Jurkat, Clone E6-1 (cell line): ENCODE measurements at places on chromosomes 7 and 10.

- no peak for DNase-seq
Observed at GRCh38 chr7:134819401-134819800, 40.0 kb downstream of the CALD1 start.

GRCh38 chr7:64625114-64626082, 40.5 kb upstream of the ZNF107 start:
- DNase-seq: peak; percentile 39

- no peak for DNase-seq
Observed at GRCh38 chr10:43314626-43315495, 48.0 kb upstream of the RASGEF1A start.

- DNase-seq: no peak
Observed at GRCh38 chr7:139648941-139649425, 125.5 kb downstream of the CLEC2L start.

DNA sequence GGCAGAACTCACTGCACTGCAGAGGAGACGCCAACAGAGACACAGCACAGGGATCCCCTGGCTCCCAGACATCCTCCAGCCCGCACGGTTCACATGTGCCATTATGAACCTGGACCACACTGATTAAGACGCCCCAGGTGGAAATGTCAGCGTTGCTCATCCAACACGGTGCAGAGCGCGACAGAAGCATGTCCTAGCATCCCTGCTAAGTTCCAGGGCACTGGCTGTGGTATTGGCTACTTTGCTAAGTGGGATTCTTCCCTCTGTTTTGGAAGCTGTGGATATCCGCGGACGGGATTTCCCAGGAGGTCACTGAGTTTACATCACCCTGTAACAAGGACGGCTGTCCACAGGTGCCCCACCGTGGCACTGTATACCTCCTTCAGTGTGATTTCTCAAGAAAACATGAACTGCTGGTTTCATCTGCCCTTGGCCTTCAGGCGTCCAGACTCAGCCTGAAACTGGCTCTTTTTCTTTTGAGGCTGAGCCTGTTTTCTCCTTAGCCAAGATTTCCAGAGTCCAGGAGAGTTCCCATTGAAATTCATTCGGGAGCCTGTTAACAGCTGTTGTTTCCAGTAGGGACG, 324.0 kb downstream of the WDR37 start:
- no peak for DNase-seq

GRCh38 chr7:38274486-38274885, 1.1 kb upstream of the TARP start:
- no peak for DNase-seq

GRCh38 chr10:102583435-102584417, 60.6 kb upstream of the TRIM8 start:
- peak; percentile 83 for DNase-seq

DNA sequence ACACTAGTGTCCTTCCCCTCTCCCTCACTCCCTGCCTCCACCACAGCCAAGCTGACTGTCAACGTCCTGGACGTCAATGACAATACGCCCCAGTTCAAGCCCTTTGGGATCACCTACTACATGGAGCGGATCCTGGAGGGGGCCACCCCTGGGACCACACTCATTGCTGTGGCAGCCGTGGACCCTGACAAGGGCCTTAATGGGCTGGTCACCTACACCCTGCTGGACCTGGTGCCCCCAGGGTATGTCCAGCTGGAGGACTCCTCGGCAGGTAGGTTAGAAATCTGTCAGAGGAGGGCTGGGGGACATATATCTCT, 24.9 kb upstream of the VSIR start:
- DNase-seq: no peak

GRCh38 chr7:138167222-138167621, 91.0 kb downstream of the AKR1D1 start:
- DNase-seq: no peak

DNA sequence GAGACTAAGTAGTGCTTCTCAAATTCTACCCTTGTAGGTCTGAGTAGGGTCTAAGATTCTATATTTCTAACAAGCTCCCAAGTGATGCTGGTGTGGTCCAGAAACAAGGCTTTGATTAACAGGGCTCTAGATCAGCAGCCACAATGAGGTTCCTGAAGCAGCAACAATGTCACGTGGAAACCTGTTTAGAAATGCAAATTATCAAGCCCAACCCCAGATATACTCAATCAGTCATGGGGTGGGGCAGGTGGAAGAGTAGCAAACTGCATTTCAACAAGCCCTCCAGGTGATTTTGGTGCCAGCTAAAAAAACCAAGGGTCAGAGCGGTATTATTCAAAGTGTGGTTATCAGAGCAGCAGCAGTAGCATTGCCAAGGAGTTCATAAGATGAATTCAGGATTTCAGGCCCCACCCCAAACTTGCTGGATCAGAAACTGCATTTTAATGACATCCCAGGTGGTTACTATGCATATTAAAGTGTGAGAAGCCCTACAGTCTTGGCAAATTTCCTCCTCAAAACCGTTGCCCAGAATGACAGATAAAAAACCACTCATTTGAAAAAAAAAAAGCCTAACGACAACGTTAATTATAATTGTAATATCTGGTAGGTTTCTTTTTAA, 199.2 kb downstream of the AHR start:
- DNase-seq: no peak

DNA sequence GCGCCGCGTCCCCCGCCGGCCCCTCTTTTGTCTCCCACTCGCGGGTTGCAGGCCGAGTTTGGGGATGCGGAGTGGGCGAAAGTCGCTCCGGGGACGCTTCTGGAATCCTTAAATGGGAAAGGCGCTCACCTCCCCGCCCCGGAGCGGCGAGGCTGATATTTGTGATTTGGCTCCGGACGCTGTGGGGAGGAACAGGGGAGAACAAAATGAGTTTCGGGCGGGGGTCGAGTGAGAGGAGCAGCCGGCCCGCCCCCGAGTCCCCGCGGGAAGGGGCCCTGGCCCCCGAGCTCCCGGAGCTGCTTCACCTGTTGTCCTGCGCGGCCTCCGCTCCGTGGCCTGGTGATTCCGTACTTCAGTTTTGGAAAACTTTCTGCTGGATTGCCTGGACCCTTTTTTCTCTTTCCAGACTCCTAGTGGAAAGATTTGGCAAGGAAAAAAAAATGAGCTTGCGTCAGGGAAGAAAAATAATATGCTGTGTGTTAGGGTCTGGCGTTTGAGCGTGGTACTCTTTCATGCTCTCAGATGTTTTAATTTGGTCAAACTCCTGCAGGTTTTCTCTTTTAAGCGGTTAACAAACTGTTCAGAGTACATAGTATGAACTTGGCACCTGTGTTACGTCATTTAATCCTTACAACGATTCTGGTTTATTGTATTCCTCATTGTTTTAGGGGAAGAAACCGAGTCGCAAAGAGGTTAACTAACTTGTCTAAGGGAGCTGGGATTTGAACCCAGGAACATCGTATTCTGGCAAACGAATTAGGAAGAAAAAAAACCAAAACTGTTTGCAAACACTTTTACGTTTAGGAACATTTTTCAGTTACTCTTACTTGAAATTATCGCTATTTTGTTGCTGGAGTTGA, 924 bp downstream of the BMPR1A start:
- peak; percentile 51 for DNase-seq

DNA sequence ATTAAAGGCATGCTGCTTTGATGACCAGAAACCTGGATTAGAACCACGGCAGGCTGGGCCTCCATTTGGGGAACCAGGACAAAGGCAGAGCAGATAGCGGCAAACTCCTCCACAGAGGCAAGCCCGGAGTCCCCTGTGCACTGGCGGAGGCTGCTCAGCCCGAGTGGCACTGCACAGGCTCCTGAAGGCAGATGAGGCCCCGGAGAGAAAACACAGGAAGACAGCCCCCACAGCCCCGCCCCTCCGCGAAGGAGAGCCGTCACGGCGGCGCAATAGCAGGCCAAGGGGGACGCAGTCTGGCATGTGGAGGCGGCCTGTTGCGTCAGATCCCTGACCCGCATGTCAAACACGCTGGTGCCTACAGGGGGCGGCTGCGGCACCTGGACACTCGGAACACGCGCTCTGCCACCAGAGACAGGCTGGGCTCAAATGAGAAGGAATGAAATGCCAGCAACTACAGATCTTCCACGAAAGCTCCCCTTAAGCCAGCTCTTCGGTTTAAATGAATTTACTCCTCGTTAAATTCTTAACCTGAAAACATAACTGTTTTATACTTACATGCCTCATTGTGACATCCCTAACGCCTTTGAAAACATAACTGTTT, 128.5 kb downstream of the MAD1L1 start:
- peak; percentile 49 for DNase-seq

- DNase-seq: no peak
Observed at GRCh38 chr7:83161186-83161585, 1.5 kb downstream of the PCLO start.

GRCh38 chr7:74584160-74584954, 73.2 kb upstream of the GTF2I start:
- no peak for DNase-seq

DNA sequence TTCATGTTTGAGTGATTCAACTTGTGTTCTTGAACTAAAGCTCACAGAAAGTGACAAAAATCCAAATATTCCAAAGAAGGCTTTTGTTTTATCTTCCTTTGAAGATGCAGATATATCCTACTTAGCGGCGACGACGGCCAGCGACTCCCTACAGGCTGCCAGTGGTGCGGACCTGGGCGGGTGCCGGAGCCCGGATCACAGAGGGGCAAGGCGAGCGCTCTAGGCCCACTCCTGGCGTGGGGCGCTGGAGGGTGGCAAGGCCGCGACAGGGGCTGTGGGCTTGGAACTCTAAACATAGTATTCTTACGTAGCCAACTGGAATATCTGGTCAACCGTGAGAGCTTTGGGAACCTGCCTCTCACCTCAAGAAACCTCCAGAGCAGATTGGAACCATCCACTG, 914 bp upstream of the GIMAP7 start:
- DNase-seq: no peak

DNA sequence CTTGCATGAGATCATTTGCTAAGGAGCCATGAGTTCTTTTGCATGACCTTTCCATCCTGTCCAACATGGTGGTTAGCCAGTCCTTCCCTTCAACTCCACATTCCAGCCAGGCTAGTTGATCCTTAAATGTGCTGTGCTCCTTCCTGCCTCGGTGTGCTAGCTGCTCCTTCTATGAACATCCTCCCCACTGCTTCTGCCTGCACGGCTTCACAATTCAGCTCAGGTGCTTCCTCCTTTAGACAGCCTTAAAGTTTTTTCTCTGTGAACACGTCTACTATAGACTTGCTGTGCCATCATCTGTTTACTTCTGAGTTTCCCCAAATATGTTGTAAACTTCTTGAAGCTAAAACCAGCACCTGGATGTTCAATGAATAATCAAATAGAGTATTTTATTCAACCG, 95.5 kb downstream of the OTUD1 start:
- no peak for DNase-seq

- DNase-seq: no peak
Observed at GRCh38 chr10:124300224-124300623, 118.5 kb downstream of the OAT start.

DNA sequence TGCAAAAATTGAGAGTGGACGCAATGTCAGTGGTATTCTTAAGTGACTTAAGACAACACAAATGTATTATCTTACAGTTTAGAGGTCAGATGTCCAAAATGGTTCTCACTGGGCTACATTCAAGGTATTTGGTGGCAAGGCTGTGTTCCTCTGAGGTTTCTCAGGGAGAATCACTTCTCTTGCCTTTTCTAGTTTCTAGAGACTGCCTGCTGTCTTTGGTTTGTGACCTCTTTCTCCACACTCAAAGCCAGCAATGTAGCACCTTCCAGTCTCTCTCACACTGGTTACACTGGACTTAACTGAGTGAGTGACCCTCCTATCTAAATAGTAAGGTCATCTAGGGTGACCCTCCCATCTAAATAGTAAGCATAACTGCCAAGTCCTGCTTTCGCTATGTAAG, 613.2 kb upstream of the COBL start:
- no peak for DNase-seq

DNA sequence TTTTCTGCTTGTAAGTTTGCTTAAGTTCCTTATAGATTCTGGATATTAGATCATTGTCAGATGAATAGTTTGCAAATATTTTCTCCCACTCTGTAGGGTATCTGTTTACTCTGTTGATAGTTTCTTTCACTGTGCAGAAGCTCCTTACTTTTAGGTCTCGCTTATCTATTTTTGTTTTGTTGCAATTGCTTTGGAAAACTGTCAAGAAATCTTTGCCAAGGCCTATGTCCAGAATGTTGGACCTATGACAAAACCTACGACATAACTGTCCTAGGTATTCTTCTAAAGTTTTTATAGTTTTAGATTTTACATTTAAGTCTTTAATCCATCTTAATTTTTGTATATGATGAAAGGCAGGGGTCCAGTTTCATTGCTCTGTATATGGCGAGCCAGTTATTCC, 27.4 kb downstream of the COA1 start:
- no peak for DNase-seq

DNA sequence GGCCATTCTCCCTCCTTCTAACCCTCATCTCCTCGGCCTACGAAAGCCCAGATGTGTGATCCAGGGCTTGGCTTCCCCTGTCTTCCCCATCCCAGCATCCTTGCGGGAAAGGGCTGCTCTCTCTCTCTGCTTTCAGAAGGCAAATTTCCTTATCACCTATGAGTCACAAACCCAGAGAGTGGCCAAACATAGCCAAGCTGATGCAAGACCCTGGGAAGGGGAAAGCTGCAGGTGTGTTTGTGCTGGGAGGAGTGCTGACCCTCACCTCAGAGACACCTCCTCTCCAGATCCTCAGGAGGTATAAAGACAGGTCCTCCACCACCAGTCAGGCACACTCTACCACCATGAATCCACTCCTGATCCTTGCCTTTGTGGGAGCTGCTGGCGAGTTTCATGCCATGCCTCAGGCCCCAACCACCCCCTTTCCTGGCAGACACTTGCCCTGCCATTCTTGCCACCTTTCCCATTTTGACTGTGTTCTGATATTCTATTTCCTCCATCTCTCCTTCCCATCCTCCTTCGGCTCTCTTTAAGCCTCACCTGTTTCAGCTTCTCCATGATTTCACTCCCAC, 10.6 kb upstream of the PRSS2 start:
- DNase-seq: no peak

GRCh38 chr7:100119970-100120732, 717 bp downstream of the CNPY4 start:
- peak; percentile 58 for DNase-seq

DNA sequence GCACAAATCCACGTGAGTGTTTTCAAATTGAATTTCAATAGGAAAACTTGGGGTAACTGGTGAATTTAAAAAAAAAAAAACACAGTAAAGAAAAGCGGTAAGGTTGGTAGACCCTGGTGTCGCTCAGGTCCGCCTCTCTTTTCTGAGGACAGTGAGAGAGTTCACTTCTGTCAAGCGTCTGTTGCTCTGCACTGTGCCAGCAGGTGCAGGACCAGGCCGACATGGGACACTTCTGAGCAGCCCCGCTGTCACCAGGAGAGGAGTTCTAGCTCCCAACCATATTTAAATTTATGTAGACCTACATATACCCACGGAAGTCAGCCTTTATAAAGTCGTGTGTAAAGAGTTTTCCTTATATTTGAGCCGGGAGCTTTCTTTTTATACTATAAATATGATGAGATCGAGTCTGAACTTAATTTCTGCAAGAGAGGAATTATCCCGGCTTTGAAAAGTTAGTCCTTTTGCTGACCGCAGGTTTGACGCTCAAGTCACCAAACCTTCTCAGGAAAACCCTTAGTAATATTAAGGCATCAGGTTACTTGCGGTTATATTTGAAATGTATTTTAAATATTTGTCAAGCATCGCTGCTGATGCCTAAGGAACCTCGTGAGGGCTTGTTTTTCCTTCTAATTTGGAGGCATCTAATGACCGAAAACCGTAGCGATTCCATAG, 531 bp downstream of the IKZF1 start:
- peak; percentile 71 for DNase-seq

GRCh38 chr7:101740981-101741725, 76.3 kb upstream of the CUX1 start:
- peak; percentile 95 for DNase-seq
